ENCODE measurements at places on chromosomes 5 and 9. TPM values are rescaled to one million over a fixed set of nuclear protein-coding genes. Genes with fewer than 3 reads are reported as not detected.

MOB3B gene
- total RNA-seq, result 11.0 TPM

SUSD3 gene
- total RNA-seq, result 25.0 TPM

C9orf153 gene
- total RNA-seq, result not detected

PNPLA7 gene
- total RNA-seq, result 16.2 TPM

FXN gene
- total RNA-seq, result 11.8 TPM

TRIM36 gene
- total RNA-seq, result 2.2 TPM

FAXDC2 gene
- 35.4 TPM for total RNA-seq

SLC25A2 gene
- not detected for total RNA-seq

FER gene
- total RNA-seq, result 19.2 TPM

TMC1 gene
- not detected for total RNA-seq

CCDC192 gene
- total RNA-seq, result not detected

SPATA31C2 gene
- total RNA-seq, result not detected

AHRR gene
- total RNA-seq, result 11.3 TPM

OLFML2A gene
- total RNA-seq, result 39.3 TPM

ISL1 gene
- 25.0 TPM for total RNA-seq

SGCD gene
- 6.9 TPM for total RNA-seq

DNA sequence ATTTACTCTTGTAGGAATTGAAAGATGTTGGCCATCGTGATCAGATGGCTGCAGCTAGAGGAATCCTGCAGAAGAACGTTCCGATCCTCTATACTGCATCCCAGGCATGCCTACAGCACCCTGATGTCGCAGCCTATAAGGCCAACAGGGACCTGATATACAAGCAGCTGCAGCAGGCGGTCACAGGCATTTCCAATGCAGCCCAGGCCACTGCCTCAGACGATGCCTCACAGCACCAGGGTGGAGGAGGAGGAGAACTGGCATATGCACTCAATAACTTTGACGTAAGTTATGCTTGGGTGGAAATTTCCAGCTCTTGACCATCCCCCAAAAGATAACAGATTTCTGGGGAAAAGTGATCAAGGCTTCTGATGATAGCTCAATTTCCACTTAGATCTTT is 50.6 kb downstream of the LRRTM2 start:
- no peak for DNase-seq

DNA sequence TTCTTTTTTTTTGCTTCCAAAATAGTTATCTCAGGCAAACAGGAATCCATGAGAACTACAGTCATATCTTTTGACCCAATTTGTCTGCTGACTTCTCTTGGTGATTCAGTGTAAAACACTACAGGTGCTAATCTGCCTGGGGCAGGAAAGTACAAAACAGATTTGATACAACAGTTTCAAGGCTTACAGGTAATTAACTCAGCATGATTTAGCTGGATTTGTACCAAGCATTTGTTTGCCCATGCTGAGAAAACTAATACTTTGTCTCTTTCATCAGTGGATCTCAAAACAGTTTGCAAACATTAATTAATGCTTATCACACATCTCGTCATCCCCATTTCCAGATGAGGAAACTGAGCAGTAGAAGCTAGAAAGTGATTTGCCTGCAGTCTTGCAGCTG is 312.5 kb upstream of the SEMA6A start:
- DNase-seq, result no peak

DNA sequence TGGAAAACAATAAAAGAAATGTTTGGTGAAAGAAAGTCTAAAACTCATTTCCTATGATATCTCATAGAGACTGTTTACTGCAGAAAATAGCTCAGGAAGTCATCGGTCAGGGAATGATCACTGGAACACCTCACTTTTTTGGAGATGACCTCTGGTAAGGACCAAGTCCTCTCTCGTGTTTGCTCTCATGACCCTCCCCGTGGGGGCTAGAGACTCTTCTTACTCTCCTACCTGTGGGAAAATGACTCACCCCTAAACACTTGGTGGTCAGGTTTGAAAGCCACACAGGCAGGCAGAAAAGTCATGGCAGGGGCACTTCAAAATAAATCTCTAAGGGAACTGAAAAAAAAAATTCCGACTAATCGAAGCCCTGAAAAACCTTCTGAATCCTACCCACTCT is 48.2 kb downstream of the FAM240B start:
- DNase-seq, result peak; percentile 18

GRCh38 chr9:77177894-77178794 is 810 bp downstream of the VPS13A start:
- no peak for DNase-seq

- no peak for DNase-seq
These were observed at the start of gene PLPPR1 for GRCh38 chr9:101028346-101029314. Gene PLPPR1, plus strand, starts transcription at chr9:101028727.

DNA sequence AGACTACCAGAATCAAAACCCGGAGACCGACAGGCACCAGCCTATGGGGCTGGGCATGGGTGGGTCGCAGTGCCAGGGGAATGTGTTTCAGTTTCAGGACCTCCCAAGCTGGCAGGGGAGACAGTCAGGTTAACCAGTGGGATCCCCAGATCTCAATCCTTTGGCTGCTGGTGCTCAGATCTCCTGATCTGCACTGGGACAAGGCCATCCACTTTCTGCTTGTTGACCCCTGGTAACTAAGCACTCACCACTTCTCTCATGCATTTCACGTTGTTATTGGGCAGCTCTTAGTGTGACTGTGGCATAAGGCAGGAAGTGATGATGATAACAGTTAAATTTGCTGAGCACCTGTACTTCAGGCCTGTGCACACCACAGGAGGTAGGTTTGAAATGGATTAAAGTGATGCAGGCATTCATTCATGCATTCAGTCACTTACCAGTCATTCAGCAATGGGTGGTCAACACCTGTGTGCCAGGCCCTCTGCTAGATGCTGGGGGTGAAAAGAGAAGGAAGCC is 42.1 kb upstream of the STXBP1 start:
- DNase-seq, result no peak

GRCh38 chr9:130304643-130305042 is 39.1 kb downstream of the HMCN2 start:
- DNase-seq, result no peak

DNA sequence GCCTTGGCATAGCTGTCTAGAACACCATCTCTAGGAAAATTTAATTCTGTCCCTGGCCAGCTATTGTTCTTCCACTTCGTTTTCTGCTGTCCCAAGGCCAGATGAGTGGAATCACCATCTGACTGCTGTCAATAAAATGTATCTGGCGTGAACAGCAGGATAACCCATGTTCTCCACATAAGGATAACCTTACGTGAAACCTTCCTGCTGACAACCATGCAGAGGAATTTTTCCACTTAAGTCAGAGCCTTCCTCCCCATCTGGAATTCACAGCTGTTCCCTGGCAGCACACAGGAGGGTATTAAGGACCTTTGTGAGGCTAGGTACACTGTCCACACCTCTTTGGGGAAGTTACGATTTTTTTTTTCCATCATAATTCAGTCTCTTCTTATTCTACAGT is 28.6 kb downstream of the RNF44 start:
- no peak for DNase-seq

DNA sequence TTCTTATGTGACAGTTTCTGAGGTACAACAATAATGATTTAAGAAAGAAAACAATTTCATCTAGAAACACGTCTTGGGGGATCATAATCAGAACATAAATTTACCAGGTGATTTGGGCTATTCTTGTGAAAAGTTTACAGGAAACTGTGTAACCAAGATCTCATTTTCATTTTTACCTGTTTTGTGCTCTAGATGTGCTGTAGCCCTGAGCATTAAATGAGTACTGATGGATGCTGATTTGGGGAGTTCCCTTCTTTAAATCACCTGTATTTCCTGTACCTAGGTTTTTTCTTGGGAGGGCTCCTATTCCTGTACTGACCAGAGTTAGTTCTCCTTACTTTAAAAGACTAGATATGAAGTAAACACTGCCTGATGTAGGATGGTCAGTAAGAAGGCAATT is 12.7 kb downstream of the MATR3 start:
- no peak for DNase-seq

- DNase-seq, result no peak
These were observed 69.8 kb downstream of the CNTLN start for GRCh38 chr9:17204611-17205152.

- DNase-seq, result no peak
These were observed 1916.7 kb downstream of the EFNA5 start for GRCh38 chr5:105754056-105754455.

GRCh38 chr5:112776301-112776856 is 38.7 kb downstream of the APC start:
- DNase-seq, result no peak

DNA sequence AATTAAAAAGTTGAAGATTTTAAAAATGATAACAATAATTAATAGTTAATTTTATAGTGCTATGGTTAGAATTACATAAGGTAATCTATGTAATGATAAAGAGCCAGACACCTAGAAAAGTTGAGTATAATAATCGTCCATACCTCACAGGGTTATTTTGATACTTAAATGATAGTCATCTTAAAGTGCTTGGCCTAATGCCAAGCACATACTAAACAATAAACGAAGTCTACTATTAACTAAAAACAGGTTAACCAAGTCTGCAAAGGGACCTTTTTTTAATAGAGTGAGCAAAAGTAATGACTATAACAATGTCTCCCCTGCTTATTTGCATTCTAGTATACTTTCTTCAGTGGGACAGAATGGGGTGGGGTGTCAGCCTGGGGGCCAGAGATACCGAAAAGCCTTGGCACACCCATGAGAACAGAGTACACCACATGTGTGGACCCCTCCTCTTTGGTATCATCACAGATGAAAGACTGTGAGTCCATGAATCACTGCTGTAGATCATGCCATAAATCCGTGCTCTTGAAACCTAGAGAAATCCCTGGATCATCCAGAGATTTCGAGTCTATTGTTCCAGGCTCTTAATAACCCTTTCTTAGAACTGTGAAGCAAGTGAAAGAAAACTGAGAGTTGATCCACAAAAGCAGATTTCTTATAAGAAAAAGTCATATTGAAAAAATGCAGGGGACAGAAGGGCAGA is 249.5 kb downstream of the PRELID2 start:
- no peak for DNase-seq

- DNase-seq, result no peak
These were observed 17.4 kb upstream of the MRNIP start for GRCh38 chr5:179875741-179876609.

DNA sequence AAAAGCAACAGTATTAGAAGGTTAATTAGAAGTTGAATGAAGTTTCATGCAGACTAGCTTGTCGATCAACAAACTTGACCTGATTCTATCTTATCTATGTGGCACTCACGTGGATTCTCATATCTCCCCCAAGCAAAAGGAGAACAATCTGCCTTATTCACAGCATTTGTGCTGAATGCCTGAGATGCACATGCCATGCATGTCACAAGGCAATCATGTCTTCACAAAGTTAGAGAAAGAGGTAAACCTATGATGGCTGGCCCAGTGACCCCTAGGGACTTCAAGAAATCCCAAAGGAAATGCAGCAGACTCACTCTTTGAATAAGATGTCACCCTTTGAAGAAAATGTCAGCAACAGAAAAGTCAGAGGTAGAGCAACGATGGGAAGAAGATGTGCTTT is 17.6 kb upstream of the SHOC1 start:
- DNase-seq, result no peak

- DNase-seq, result no peak
These were observed 120.0 kb upstream of the CACNA1B start for GRCh38 chr9:137757613-137758029.

DNA sequence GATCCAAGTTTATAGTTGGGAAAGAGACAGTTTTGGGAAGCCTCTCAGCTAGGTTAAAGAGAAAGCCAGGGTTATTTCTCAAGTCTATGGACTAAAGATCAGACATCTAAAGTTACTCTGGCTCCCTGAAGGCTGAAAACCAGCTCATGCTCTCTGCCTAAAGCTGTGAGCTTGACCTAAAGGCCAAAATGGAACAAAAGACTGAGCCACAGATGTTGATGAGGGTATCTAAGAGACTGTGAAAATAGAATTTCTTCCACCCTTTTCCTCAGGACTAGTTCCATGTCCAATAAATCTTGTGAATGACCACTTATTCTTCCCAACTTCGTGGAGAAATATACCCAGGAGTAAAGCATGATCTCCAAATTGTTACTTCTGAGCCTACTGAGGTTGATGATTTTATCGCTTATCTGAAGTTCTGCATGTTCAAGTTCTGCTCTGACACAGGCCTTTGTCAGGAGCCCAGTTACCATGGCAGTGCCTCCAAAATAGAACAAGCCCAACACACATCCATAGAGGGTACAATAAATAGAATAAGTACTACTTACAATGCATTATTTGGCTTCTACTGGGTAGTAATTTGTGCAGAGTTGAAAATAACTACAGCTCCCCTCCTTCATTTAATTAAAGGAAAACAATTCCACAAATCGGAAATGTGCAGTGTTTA is 373.6 kb downstream of the NTRK2 start:
- DNase-seq, result no peak

DNA sequence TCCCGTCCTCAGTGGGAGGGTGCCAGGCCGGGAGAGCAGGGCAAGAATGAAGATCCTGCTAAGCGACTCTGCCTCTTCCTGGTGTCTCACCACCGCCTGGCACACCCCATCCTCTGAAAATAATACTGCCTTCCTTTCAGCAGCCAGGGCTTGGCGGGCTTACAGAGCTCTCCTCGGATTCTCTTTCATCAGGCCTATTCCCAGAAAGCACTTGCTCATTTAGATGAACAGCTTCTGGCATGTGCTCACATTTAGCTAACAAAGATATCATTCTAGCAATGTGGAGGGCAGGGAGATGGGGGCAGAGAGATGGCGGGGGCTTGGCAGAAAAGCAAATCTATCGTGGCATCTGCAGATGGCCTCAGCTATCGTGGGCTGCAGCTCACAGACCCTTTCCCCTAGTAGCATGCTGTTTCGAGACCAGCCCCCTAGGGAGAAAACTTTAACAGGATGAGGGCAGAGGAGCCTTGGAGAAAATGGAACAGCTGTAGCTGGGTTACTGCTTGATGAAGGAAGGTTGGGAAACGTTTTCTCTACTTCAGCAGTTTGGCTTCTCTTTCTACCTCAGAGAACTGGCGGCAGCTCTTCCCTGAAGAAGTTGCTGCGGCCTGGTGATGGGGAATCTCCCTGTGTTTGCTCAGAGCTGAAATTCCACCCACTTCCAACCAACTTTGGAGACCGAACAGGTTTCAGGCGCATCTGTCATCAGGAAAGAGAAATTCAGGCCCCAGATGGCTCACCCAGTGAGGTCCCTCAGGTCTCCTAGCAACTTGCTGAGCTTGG is 102.1 kb downstream of the TMEM174 start:
- no peak for DNase-seq

DNA sequence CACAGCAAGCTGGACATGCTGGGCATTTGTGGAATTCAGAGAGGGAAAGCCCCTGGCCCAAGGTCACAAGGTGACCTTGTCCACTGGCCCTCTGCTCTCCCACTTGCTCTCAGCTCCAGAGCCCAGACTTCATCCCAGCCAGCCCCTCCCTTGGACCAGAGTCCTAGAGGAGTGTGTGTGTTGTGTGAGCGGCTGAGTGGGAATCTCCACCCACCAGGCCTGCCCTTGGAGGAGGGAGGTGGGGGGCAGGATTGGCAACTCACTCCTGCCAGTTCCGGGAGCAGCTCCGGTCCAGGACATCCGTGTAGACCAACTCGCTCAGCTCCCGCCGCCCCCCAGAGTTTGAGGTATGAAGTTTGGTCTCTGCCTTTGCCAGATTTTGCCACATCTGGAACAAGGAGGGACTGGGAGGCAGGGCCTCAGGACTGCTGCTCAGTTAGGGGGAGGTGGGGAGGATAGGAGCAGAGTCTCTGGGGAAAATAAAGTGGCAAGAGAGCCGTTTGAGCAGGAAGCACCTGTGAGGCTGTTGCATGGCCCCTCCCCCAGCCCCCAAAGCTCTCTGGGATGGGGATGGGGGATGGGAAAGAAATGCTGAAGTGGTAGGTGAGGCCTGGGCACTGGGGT is 1.4 kb downstream of the MZB1 start:
- DNase-seq, result no peak

All from vagina (tissue), 2 donors.